ENCODE measurements at places on chromosomes 3 and 15.

- no peak for DNase-seq
Observed at GRCh38 chr3:197952440-197952839, 2.5 kb downstream of the RPL35A start.

DNA sequence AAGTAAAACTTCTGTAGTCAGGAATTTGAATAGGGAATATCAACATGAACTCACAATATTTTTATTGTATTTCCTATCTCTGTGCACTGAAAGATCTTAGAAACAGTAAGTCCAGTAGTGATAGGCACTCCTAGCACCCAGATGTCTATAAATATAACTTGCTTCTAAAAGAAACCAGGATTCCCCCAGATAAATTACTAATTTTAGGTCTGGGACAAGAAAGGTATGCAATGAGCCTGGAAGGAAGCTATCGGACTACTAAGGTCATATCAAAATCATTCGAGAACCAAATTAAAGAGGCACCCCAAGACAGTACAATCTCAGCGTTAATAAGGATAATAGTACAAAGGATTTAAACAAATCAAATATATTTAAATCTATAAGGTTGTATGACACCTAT, 47.4 kb downstream of the CLDN18 start:
- no peak for DNase-seq

DNA sequence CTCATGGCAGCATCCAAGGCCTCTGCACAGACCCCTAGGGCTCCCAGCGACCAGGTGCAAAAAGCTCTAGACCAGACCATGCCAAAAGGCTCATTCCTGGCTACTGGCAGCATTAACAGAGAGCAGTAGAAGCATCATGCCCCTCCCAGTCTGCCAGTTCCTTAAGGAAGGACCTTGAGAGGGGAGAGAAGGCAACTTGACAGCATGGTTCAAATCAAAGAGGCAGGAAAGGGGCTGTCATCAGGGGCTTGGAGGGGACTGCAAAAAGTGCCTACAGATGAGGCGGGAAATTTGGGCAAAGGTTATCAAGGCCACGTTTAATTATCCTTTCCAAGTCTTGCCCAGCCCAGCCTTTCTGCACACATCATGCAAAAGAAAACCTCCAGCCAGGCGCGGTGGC, 64.7 kb downstream of the SSUH2 start:
- no peak for DNase-seq

GRCh38 chr15:61308437-61308836, 79.3 kb upstream of the RORA start:
- DNase-seq = no peak

GRCh38 chr3:177321819-177322218, 124.5 kb upstream of the TBL1XR1 start:
- DNase-seq = no peak

- no peak for DNase-seq
Observed at GRCh38 chr15:52095597-52096262, 16.8 kb downstream of the BCL2L10 start.

GRCh38 chr3:168239287-168239686, 143.6 kb upstream of the GOLIM4 start:
- DNase-seq = no peak

DNA sequence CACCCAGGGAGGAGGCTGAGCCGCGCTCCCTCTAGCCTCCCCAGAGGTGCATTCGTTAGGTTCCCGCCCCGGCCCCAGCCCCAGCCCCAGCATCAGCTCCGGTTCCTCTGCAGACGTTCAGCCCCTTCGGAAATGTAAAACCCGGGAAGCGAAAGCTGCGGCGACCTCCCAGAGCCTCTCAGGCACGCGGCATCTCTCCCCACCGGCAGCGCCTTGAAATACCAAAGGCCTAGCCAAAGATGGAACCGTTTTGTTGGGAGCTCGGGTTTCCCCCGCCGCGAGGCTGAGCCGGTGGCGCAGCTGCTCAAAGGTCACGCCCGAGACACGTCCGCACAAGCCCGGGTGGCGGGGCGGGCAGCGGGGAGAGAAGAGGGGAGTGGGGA, 77.8 kb upstream of the HES1 start:
- DNase-seq = no peak

GRCh38 chr3:26753095-26753494, 130.5 kb downstream of the LRRC3B start:
- no peak for DNase-seq

DNA sequence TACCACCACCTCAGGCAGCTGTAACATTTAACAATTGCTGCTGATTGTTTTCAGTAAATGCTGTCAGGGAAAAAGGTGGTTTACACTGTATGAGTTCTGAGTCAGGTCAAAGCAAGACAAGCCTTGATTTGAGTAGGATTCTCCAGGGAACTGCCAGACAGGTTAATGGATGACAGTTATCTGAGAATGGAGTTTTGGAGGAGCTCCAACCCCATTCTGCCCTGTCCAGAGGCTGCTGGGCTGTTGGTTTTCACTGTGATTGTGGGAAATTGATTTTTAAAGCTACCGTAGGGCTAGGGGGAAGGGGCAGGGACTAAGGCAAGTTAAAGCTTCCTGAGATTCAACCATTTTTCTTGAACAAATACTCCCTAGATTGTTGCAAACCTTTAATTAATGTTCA, 39.9 kb downstream of the TICRR start:
- DNase-seq = no peak

GRCh38 chr3:157512534-157512933, 9.3 kb upstream of the VEPH1 start:
- no peak for DNase-seq

DNA sequence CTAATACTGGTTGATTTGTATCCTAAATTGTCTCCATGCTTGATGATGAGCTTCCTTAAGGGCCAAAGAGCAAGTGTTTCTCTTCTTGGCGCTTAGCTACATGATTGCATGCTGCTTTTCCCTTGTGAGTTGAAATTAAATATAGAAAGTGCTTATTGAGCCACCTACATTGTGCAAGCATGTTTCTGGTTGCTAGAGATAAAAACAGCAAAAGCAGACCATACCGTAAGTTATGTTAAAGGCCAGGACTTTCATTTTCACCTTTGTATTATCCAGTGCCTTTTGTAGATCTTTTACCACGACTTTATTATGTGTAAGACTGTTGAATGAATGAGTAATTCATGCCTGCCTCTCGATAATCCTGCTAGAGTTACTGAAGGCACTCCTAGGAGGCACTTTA, 41.9 kb upstream of the CCNB2 start:
- no peak for DNase-seq

GRCh38 chr3:22907161-22907780, 295.9 kb upstream of the UBE2E2 start:
- no peak for DNase-seq

- no peak for DNase-seq
Observed at GRCh38 chr15:38868326-38869114, 303.9 kb upstream of the RASGRP1 start.

DNA sequence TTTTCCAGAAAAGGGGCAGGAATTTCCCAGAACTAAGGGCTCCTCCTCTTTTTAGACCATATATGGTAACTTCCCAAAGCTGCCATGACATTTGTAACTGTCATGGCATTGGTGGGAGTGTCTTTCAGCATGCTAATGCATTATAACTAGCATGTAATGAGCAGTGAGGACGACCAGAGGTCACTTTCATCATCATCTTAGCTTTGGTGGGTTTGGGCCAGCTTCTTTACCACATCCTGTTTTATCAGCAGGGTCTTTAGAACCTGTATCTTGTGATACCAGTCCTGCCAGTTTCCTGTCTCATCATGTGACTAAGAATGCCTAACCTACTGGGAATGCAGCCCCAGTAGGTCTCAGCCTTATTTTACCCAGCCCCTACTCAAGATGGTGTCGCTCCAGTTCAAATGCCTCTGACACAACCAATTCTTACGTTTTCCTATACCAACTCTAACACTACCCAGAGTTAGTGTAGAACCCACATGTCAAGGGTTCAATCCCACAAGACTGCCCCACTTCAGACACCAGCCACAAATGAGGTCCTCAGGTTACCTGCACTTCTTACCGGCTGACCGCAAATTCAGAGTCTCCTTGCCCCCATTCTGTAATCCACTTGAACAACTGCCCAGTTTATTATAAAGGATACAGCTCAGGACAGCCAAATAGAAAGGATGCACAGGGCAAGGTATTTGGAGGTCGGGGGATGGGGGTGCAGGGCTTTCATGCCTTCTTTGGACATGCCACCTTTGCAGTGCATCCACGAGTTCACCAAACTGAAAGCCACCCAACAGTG, 17.7 kb downstream of the FOXB1 start:
- DNase-seq = no peak

DNA sequence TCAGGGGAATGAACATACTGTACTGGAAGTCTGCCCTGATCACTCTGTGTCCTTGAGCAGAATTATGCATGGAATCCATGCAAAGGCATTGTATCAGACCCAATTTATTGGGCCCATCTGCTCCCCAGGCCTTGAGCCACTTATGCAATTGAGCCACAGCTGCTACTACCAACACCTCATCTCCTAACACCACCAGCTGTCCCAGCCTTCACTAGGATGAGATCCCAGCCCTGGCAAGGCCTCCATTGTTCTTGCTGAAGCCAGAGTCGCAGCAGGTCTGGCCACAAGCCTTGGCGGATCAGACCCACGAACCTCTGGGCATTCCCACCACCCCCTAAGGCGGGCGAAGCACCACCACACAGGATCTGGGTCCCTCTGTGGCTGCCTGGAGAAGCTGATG, 9.2 kb upstream of the NME9 start:
- no peak for DNase-seq

DNA sequence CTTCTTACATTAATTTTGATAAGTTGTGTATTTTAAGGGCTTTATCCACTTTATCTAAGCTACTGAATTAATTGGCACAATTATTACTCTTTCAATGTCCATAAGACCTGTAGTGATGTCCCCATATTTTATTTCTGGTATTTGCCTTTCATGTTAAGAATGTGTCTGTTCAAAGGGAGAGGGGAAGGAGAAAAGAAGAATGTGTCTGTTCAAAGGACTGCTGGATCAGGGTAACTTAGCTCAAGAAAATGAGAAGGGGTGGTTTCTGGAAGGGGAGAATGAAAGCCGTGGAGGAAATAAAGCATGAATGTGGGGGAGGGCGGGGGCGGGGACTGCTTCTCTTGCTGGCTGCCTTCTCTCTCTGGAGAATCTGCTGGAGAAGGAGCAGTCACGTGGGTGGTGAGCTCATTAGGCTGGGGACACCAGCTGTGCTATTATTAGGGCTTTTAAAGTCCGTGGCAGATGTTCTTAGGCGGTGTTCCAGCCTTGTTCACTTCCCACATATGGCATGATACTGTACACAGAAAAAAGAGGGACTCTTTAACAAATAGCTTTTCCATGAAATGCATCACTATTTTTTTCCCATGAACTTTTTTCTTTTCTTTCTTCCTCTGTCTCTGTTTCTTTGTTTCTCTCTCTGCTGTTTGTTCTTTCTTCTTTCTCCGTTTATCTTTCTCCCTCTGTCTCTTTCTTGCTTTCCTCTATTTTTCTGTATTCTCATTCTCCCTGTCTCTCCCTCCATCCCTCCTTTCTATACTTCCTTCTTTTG, 63.7 kb upstream of the ULK4 start:
- no peak for DNase-seq

- DNase-seq = no peak
Observed at GRCh38 chr3:139218046-139218445, 125.8 kb upstream of the MRPS22 start.

DNA sequence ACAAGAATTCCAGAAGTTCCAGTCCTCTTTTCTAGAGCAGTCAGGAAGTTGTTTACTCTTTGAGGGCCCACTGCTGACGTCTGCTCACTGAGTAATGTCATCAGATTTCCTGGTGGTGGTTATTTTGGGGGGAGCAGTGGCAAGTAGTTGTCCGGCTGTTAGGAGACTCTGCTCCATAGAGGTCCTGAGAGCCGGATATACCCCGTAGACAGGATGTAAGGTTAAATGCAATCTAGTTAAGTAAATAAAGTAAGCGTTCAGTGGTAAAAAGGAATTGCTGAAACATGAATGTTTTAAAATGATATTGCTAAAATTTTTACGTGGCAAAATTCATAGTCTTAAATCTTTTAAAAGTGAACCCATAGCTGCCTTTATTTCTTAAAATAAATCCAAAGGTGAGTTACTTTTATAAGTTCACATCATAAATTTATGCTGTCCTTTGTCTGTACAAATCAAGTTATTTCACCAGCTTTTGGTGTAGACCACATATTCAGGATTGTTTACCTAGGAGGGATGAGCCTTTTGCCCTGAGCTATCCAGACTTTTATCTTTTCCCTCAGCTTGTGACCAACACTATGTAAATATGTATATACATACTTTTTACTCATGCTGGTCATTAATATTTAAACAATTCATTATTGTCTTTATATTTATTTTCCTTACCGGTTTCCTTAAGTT, 65.8 kb downstream of the PDE8A start:
- DNase-seq = no peak

DNA sequence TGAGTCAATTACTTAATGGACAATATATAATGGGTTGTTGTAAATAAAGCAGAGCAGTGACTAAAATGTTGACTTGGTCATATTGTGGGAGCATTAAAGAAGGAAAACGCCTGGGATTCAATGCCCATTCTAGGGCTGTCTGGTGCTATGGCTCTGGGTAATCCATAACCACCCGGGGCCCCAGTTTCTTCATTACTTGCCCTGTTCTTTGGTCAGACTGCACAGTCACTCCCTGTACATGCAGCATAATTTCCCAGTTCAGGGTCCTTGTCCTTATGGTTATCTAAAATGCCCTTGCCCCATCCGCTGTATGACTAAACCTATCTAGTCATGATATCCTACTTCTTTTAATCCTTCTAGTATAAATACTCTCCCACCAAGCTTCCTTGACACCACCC, 27.5 kb upstream of the DENND4A start:
- DNase-seq = no peak

- DNase-seq = no peak
Observed at GRCh38 chr15:38684440-38685010, 119.9 kb upstream of the RASGRP1 start.

DNA sequence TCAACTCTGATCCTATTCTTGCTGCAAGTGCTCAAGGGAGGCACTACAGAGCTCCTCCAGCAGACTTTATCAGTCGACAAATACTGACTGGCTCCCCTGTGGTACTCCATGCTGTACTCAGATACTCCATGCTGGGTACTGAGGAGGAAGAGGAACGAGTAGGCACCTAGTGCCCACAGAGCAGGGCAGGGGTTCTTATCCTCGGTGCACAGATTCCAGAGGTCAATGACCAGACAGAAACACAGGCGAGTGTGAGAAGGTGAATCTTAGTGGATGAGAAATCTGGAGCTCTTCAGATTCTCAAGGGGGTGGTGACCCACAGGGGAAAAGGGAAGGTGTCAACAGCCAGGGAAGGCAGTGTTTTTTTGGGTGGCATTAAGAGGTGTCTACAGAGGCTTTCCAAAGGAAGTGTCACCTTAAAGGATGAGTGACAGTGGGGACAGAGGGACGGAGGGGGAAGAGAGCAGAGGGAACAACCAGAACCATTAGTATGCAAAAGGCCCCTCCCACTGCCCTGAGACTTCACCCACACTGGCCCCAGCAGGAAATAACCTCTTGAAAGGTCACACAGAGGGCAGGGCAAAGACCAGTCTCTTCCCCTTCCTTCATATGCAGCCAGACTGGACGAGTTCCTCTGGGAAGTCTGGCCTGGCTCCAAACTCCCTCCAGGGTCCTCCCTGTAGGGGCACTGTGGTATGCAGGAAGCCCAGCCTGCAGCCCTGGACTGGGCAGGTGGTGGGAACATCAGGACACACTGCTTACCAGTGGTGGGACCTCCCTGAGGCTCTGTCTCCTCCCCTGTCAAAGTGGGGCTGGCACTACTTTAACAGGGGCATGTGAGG, 27.5 kb downstream of the CCDC12 start:
- no peak for DNase-seq

GRCh38 chr3:152737021-152737908, 97.7 kb upstream of the P2RY1 start:
- DNase-seq = no peak

GRCh38 chr15:24269166-24269571, 406.4 kb upstream of the NPAP1 start:
- DNase-seq = no peak

Data from activated CD4-positive, alpha-beta T cell treated with anti-CD3 and anti-CD28 coated beads for 1 hour (primary cell).